ENCODE measurements at places on chromosomes 13 and 19.

DNA sequence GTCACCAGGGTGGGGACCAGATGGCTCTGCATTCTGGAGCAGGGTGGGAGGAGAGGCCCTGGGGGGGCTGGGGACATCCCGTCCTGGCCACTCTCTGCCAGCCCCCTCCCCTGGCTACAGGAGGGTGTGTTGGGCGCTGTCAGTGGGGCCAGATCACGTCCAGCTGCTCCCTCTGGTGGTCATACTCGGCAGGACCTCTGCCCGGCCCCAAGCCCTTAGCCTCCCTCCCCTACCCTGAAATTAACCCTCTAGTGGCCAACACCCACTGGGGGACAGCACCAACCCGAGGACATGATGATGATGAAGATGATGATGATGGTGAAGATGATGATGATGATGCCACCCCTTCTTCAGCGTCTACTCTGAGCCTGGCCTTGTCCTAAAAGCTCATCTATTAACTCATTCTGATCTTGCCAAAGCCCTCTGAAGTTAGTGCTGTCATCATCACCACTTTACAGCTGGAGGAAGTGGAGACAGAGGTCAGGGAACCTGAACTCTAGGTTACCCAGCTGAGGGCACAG lies 590 bp upstream of the LGI4 start:
- peak; percentile 69 for DNase-seq

- DNase-seq: no peak
Measured at GRCh38 chr19:18731562-18732008, 48.1 kb downstream of the CRTC1 start.

GRCh38 chr13:112977091-112977490 lies 8.1 kb downstream of the MCF2L start:
- DNase-seq: no peak

DNA sequence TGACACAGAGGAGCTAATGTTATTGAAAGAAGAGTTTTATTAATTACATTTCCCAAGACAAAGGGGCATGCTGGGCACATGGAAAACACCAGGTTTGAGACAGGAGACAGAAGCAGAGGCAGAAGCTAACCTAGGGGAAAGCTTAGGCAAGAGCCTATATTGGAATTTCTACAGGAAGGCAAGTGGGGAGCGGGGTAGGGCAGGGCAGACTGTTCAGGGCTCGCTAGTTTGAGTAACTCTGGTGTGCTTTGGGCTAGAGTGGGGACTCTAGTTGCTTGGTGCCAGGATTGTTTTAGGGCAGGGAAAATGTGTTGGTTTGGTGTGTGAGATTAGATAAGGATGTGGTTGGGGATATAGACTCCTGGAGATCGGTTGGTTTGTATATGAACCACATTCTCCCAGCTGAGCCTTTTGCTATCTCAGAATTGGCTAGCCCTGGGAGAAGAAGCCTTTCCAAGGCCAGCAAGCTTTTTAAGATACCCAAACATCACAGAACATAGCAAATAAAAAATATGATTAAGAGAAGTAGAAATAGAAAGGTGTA lies 8.4 kb upstream of the UFM1 start:
- DNase-seq: no peak

- DNase-seq: no peak
Measured at GRCh38 chr19:12886651-12886968, 391 bp downstream of the KLF1 start.

DNA sequence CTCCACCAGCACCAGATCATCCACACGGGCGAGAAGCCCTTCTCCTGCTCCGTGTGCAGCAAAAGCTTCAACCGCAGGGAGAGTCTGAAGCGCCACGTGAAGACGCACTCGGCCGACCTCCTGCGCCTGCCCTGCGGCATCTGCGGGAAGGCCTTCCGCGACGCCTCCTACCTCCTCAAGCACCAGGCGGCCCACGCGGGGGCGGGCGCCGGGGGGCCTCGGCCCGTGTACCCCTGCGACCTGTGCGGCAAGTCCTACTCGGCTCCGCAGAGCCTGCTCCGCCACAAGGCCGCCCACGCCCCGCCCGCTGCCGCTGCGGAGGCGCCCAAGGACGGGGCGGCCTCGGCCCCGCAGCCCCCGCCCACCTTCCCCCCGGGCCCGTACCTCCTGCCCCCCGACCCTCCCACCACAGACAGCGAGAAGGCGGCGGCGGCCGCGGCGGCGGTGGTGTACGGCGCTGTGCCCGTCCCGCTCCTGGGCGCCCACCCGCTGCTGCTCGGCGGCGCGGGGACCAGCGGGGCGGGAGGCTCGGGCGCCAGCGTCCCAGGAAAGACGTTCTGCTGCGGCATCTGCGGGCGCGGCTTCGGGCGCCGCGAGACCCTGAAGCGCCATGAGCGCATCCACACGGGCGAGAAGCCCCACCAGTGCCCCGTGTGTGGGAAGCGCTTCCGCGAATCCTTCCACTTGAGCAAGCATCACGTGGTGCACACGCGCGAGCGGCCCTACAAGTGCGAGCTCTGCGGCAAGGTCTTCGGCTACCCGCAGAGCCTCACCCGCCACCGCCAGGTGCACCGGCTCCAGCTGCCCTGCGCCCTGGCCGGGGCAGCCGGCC lies 9.4 kb downstream of the ZNF784 start:
- DNase-seq: no peak

GRCh38 chr19:56547535-56547934 lies 8.8 kb downstream of the ZFP28 start:
- no peak for DNase-seq

DNA sequence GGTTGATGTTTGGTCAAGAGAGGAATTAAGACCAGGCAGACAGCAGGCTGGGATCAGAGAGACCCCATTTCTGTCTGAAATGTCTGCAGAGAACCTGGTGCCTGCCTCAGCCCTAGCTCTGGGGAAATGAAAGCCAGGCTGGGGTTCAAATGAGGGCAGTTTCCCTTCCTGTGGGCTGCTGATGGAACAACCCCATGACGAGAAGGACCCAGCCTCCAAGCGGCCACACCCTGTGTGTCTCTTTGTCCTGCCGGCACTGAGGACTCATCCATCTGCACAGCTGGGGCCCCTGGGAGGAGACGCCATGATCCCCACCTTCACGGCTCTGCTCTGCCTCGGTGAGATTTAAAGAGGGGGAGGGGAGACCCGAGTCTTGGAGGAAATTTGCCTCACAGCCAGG lies at the start of gene LILRB4:
Gene LILRB4, plus strand, starts transcription at position 256 of the 400 bp plus-strand sequence. Its CDS starts 49 bp downstream, at position 305.
- no peak for DNase-seq

DNA sequence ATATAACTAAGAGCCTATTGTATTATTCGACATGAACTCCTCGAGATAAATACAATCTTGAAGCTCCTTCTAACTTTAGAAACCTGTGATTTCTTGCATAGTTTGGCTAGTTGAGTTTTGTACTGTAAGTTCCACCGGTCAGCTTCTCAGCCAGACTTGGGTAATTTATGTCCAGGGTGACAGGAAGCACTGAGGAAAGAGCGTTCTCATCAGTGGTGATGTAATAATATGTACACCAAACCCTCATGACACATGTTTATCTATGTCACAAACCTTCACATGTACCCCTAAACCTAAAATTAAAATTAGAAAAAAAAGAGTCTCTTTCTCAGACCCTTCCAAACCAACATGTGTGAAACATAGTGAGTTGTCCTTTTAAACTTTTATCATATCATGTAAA lies 205.7 kb downstream of the KCNRG start:
- DNase-seq: peak; percentile 42

DNA sequence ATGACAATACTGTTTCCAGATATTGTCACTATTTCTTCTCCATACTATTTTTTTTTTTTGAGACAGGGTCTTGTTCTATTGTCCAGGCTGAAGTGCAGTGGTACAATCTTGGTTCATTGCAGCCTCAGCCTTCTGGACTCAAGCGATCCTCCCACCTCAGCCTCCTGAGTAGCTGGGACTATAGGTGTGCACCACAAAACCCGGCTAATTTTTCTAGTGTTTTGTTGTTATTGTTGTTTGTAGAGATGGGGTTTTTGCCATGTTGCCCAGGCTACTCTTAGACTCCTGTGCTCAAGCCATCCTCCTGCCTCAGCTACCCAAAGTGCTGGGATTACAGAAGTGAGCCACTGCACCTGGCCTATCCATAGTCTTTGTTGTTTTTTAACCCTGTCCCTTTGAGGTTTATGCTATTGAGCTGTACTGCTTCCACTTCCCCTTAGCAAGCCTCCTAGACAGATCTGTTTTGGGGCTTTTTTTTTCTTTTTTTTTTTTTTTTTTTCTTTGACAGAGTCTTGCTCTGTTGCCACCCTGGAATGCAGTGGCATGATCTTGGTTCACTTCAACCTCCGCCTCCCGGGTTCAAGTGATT lies 27.6 kb upstream of the MAP3K10 start:
- DNase-seq: no peak

DNA sequence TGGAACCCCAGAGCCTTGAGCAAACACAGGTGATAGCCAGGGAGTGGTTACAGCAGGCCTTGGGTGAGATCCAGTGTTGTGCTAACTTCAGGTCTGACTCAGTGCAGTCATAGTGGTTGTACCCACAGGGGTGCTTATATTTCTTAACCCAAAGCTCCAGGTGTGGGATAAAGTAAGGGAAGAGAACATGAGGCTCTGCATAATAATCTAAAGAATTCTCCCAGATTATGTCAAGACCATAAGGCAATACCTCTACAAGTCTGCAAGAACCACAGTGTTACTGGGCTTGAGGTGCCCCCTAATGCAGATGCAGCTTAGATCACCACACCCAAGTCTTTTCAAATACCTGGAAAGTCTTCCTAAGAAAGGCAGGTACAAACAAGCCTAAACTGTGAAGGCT lies 485.4 kb downstream of the RFC3 start:
- DNase-seq: no peak

DNA sequence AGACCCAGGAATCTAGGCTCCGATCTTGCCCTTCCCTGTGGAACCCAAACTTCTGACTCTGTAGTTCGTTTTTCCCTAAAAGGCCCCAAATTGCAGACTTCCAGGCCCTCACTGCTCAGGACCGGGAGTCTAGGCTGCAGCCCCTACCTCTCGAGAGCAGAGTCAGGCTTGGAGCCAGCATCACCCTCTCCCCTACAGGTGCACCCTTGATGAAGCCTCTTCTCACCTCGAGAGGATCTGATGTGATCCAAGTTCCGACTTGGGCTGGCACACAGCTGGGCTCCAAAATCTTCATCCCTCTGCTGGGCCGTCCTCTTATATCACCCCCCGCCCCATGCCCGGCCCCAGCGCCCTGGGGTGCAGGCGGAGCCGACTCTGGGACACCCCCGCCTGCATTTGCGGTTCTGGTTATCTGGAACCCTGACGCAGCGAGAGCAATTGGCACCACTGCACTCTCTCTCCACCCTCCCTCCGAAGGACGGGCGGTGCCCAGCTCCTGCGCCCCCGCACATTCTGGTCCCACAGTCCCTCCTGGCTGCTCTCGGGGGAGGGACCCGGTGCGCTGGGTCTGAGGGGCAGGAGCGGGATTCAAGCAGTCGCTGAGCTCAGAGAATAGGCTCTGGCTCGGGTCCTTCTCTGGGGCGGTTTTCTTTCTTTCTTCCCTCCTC lies at the start of gene KLK7:
Gene KLK7, minus strand, starts transcription at position 293 of the 668 bp plus-strand sequence. CDS start 1,518 bp downstream, outside the sequence.
- DNase-seq: no peak

- no peak for DNase-seq
Measured at GRCh38 chr19:14393329-14393728, 12.1 kb downstream of the ADGRE5 start.

DNA sequence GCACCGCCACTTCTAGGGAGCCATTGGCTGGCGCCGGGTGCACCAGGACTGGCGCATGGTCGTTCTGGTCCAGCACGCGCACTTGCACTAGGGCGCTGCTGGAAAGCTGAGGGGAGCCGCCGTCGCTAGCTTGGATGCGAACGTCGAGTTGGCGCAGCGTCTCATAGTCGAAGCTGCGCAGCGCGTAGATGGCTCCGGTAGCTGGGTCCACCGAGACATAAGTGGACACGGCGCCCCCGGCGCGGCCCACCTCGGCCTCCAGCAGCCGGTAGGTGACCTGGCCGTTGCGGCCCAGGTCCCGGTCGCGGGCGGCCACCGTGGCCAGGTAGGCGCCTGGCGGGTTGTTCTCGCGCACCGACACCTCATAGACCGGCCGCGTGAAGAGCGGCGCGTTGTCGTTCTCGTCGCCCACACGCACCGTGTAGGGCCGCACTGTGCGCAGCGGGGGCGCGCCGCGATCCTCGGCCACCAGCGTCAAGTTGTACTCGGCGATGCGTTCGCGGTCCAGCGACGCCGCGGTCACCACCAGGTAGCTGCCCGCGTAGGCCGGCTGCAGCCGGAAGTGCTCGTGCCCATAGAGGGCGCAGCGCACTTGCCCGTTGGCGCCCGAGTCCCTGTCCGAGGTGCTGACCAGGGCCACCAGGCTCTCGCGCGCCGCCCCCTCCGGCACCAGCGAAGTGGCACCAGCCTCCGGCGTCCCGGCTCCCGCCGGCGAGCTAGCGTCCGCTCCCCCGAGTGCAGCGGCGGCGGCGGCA lies 1.7 kb downstream of the PCDH8 start:
- DNase-seq: no peak

DNA sequence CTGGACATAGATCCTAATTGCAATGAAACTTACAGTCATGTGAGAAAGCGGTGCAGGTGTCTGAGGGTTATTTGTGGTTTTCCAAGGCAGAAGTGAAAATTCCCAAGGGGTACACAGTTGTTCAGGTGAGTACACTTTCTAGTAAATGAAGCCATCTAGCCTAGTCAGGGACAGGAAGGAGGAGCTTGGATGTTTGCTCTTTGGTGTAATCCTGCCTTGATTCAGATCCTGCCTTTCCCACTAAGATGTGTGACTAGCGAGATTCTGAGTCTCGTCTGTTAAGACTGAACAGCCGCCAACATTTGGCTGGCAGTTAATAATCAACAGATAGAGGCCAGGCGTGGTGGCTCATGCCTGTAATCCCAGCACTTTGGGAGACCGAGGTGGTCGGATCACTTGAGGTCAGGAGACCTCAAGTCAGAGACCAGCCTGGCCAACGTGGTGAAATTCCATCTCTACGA lies 2.5 kb downstream of the RPS9 start:
- peak; percentile 42 for DNase-seq

GRCh38 chr19:5826531-5827341 lies 12.8 kb downstream of the FUT6 start:
- peak; percentile 23 for DNase-seq

DNA sequence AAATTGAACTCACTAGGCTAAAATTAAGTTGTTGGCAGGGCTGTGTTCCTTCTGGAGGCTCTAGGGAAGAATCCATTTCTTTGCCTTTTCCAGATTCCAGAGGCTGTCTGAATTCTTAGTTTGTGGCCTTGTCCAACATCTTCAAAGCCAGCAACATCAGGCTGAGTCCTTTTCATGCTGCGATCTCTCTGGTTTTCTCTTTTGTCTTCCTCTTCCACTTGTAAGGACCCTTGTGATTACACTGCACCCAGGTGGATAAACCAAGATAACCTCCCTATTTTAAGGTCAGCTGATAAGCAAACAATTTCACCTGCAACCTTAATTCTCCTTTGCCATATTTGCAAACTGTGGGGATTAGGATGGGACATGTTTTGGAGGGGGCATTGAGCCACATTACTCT lies 11.5 kb downstream of the UTP14C start:
- DNase-seq: no peak

DNA sequence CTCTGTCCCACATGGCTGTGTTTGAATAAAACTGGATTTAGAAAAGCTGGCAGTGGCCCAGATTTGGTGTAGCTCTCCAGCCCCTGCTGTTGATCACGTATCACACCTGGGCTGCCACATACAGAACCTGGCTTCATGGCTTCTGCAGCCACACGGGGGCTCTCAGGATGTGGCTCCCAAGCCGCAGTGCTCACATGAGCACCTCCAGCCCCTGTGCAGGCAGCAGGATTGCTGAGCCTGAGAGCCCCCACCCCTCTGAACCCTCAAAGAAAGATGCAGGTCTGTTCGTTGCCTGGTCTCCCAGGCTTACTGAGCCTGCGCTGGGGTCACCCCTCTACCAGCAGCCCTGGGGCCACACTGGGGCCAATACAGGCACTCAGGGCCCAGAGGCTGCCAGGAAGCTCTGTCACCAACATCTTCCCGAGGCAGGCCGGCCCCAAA lies 2.7 kb downstream of the PLEKHF1 start:
- no peak for DNase-seq
